ENCODE measurements at places on chromosomes 16 and 17.

DNA sequence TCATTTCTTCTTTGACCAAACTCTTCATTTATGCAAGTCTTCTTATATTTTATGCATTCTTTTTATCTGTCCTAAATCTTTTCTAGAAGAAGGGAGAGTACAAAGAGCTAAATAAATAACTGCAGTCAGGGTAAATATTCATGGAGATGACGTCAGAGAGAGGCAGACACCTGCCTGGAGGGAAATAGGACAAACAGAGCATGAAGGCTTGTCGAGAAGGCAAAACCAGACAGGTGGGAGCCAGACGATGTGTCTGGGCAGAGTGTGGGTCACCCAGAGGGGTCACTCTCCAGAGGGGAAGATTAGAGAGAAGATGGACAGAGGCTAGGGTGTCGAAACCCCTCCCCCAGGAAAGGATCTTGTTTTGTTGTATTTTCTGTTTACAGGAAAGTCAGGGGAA, 78.3 kb upstream of the RPL38 start:
- DNase-seq = no peak

DNA sequence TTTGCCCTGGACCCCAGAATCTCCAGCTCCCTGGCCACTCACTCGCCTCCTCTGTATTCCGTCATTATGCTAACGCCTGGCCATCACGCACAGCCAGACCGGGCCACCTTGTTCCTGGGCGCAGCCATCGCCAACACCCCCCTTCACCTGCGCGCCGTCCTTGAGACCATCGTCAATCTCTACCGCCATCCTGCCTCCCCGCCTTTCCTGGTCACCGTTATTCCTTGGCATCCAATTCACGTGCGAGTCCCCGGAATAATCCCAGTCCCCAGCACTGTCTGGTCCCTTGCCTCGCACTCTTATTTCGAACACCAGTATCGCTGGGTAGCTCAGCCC, 541 bp downstream of the VKORC1 start:
- no peak for DNase-seq

GRCh38 chr17:74297941-74298340, 23.9 kb downstream of the DNAI2 start:
- DNase-seq = no peak

DNA sequence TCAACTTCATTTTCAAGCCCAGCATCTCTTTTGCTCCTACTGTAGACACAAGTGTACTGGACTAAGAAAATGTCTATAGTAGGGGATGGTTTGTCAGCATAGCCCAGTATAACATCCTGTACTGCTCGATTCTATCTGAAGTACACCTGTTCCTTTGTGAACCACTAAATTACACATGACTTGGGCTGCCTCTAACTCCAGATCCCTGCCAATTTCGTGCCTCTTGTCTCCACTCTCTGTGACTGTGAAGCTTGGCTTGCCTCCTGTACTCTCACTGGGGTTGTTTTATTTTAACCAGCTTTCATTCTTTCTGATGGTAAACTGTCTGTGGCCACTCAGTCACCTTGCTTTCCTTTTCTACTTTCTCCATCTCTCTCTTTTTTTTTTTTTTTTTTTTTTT, 24.5 kb downstream of the GFOD2 start:
- DNase-seq = no peak

DNA sequence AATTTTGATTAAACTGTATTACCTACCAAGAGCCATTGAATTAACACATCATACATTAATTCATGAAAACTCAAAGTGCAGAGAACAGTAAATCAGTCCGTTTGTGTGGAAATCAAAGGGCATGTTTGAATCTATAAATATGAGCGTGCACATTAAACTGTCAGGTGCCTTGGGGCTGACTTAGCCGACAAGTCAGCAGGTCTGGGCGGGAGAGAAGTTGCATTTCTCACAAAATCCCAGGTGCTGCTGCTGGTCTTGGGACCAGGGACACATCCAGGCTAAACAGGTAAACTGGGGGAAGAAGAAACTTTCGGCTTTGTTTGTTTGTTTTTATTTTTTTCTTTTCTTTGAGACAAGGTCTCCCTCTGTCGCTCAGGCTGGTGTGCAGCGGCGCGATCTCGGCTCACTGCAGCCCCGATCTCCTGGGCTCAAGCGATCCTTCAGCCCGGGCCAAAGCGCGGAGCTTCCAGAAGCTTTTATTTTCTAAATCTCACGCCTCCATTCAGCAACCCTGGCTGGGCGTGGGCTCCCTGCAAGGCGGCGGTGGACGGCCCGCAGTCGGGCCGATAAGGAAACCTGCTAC, 213.9 kb downstream of the MRTFB start:
- peak; percentile 76 for DNase-seq

- no peak for DNase-seq
These were observed 242.1 kb upstream of the NLRP1 start for GRCh38 chr17:5826384-5826783.

DNA sequence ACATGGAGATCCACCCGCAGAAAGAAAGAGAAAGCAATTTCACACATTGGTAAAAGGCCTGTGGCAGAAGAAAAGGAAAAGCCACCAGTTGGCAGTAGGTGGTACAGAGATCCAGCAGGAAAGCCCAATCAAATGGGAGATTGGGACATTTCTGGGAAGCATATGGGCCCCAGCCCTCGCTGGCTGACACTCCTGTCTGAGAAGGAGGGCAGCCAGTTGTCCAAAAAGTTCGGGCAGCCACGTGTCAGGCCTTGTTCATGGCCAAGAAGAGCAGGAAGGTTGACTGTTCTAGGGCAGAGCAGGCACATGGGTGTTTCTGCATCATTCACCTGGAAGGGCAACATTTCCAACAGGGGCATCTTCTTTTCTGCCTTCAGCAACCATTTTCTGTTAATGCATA, 45.0 kb upstream of the MMP2 start:
- no peak for DNase-seq

DNA sequence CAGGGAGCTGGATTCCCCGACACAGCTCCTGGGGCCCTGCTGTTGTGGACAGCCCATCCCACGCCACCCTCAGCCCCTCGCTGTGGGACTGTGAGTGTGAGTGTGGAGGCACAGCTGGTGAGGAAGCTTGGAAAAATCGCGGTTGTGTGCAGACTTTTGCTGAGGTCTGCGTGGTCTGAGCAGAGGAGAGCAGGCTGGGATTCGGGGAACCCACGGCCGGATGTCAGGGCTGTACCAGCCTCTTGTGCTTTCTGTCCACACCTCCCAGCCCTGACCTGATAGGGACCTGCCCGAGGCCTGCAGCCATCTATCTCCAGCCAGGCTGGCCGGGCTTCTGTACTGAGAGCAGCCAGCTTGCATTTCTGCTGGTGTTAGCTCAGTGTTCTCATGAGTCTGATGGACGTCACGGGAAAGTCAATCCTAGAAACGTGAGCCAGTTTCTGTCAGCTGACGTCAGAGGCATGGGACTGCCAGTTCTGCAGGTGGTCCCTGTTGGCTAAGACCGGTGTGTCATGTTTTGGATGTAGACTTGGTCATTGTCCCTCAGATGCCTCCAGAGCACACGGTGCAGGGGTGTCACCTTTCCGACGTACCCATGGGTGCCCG, 72.8 kb upstream of the ZNF750 start:
- DNase-seq = peak; percentile 12

DNA sequence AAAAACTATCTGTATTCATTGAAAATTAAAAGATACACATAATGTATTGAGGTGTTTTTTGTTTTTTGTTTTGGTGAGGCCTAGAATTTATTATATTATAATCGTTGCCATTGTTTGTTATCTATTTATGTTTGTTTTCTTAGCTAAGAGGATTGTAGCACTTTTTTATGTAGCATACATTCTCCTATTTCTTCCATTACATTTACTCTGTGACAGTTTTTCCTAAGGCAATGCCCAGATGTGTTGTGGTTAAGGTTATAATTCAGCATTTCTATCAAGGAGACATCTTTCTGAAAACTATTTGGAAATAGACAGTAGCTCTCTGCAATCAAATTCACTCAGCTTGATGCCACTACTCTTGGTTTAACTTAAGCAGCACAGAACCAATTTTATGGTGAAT, 161.6 kb downstream of the PPM1E start:
- DNase-seq = no peak

- DNase-seq = no peak
These were observed 530.8 kb downstream of the HAPSTR1 start for GRCh38 chr16:9622268-9622667.

- DNase-seq = no peak
These were observed 10.3 kb downstream of the TNRC6C start for GRCh38 chr17:77968788-77969187.

DNA sequence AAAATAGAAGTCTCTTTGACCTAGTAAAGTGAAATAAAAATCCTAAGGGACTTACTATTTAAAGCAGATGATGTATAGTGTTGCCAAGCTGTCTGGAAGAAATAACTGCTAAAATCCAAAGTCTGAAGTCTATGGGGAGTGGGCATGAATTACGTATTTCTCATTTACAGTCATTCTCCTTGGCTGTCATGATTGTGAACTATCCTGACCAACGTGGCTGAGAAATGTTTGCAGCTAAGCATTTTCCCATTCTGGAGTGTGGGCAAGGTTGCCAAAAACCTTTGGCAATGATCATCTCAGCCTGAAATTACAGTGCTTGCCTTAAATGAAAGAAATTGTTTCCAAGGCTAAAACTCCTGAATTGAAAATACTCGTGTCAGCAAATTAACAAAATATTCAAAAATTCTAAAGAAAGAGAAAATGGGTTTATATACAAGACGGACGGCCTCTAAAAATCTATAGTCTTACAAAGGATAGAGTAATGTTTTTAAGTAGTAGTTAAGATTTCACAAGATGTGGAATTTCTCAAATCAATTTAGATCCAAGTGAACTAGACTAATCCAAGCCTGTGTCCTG, 77.0 kb downstream of the CACNG1 start:
- DNase-seq = no peak

- DNase-seq = no peak
These were observed 67.7 kb downstream of the NDEL1 start for GRCh38 chr17:8503368-8503767.
